ENCODE measurements at places on chromosomes 3 and 15.

- DNase-seq, result no peak
Measured at GRCh38 chr3:88034491-88035275, 24.1 kb downstream of the CGGBP1 start.

DNA sequence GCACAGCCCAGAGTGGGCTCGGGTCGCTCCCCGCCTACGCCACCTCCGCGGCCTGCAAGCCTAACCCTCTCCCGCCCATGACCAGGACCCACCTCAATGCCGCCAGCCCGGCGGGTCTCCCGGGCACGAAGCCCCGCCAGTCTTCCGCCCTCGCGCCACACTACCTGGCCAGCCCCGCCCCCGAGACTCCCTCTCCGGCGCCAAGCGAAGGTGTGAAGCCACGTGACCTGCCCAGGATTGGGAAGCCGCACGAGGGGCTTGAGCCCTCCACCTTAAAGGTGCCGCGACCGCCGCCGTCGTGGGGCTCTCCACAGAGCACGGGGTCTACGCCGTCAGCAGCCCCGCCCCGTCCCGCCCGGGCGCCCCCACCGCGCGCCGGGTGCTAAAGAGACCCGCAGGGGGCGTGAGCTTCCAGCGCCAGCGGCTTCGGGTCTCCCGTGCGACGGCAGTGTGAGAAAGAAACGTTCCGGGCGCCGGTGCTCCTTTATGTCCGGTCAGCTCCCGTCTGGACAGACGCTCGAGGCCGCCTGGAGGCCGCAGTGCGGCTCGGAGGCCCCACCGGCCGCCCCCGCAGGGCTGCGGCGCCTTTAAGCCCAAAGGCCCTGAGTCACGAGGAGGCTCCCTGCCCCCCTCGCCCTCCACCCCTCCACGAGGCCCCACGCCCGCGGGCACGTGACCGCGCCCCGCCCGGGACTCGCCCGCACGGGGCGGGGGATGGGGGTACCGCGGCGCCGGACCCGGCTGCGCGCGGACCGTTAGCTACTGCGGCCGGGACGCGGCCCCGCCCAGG is at the start of gene CPEB1:
Gene CPEB1 (minus strand): TSS at position 319 of the 790 bp plus-strand sequence. CDS start 18,904 bp downstream, outside the sequence.
- peak; percentile 36 for DNase-seq

- DNase-seq, result no peak
Measured at GRCh38 chr3:15634671-15635070, 33.1 kb downstream of the BTD start.

DNA sequence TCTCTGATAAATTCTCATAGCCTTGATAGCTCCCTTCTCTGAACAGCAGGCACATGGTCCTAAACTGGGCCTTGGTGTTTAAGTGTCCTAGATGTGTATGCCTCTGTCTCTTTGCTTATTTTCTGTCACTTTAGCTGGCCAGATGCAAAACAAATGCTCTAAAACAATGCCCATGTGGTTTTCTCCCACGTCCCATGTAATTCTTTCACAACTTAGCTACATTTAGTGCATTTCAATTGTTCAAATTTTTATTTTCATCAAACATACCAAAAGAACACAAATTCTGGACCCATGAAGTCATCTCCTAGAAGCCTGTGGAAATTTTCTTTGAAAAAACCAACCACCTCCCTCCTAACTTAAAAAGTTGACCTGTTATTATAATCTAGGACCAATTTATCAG is 491.3 kb upstream of the AGTR1 start:
- DNase-seq, result no peak

DNA sequence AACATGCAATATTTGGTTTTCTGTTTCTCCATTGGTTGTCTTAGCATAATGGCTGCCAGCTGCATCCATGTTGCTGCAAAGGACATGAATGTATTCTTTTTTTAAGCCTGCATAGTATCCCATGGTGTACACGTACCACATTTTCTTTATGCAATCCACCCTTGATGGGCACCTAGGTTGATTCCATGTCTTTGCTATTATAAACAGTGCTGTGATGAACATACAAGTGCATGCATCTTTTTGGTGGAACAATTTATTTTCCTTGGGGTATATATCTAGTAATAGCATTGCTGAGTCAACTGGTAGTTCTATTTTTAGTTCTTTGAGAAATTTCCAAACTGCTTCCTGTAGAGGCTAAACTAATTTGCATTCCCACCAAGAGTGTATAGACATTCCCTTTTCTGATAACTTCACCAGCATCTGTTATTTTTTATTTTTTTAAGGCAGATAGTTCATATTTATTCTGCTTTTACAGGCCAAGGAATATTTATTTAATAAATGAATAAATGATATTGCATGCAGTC is 62.4 kb upstream of the NPHP3 start:
- no peak for DNase-seq

- no peak for DNase-seq
Measured at GRCh38 chr3:138401834-138402233, 32.6 kb upstream of the ESYT3 start.

- DNase-seq, result peak; percentile 40
Measured at GRCh38 chr15:80309769-80310384, 57.9 kb upstream of the CTXND1 start.

DNA sequence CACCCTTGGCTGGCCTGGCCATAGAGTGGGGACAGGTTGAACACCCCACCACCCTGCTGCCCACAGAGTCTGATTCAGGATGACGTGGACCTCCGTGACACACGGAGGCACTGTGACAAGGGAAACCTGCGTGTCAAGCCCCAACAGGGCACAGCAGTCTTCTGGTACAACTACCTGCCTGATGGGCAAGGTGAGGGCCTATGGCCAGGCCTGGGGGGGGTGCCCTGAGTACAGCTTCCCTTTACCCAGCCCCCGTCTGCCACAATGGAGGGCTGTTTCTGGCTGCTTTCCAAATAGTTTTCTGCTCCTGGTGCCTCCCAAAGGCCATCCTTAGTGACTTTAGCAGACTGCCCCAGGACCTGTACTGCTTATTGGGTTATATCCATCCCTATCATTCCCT is 1.2 kb upstream of the WDR6 start:
- DNase-seq, result no peak

DNA sequence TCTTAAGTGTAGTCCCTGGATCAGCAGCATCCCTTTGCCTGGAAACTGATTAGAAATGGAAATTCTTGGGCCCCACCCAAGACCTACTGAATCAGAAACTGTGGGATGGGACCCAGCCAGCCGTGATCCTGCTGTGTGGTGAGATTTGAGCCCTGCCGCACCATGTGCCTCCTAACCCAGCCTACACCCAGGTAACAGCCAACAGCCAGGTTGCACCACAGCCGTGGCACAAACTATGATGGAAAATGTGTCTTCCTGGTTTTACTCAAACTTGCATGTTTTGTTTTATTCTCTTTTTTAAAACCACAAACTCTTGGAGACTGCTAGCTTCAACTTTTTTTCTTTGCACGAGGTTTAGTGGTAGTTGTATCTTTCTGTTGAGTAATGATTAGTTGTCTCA is 2.6 kb downstream of the LIMD1 start:
- DNase-seq, result no peak

GRCh38 chr15:24054547-24055245 is 367.6 kb upstream of the NDN start:
- DNase-seq, result no peak

DNA sequence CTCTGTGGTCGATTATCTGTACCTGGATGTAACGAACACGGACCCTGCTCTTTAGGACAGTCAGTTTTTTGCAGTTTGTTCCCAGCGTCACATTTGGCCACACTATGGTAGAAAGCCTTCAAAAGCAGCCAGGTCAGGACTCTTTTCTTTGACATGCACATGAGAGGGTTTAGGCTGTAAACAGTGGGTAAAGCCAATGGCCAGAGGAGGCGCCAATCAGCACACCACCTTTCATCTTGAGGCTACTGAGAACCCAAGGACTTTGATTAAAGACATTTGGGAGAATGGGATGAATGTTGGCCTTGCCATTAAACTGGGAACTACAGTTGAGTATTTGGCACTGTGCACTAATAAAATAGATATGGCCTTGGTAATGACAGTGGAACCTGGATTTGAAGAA is 225.9 kb downstream of the OXSM start:
- DNase-seq, result no peak

DNA sequence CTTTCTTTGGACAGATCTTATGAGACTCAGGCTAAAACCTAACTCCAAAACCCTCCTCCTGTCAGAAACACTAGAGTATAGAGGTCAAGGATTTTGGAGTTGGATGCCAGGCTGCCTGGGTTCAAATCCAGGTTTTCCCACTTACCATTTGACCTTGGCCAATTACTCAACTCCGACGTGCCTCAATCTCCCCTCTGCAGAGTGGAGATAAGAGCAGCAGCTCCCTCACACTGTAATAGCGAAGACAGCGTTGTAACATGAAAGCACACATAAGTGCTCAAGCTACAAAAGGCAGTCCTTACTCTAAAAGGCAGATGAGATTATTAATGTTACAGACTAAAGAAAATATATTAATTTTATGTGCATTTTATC is 90.1 kb downstream of the IGF2BP2 start:
- DNase-seq, result no peak

- no peak for DNase-seq
Measured at GRCh38 chr3:23840521-23840920, 34.8 kb downstream of the UBE2E1 start.

- no peak for DNase-seq
Measured at GRCh38 chr3:50423543-50423942, 64.2 kb upstream of the TMEM115 start.

DNA sequence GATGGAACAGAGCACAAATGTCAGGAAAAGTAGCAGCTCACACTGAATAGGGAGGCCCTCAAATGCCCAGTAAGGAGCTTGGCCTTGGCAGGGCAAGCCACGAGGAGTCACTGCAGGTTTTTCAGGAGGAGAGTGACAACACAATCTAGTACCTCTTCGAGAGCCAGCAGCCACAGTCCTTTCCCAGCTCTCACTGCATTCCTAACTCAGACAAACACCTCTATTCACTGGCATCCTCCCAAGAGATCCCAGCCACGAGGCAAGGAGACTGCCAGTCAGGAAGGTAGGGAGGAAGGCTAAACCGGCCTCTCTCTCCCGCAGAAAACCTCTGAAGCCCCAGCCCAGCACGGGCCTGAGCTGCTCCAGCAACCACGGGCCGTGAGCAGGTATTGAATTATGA is 146.0 kb upstream of the SMAD3 start:
- DNase-seq, result no peak

- DNase-seq, result peak; percentile 92
Measured at GRCh38 chr15:90265271-90266060, at the start of gene NGRN. TSS of gene NGRN (plus strand) at chr15:90265672. CDS start at chr15:90265713, 41 bp downstream.

- DNase-seq, result no peak
Measured at GRCh38 chr15:63188247-63188925, 1.0 kb upstream of the RAB8B start.

DNA sequence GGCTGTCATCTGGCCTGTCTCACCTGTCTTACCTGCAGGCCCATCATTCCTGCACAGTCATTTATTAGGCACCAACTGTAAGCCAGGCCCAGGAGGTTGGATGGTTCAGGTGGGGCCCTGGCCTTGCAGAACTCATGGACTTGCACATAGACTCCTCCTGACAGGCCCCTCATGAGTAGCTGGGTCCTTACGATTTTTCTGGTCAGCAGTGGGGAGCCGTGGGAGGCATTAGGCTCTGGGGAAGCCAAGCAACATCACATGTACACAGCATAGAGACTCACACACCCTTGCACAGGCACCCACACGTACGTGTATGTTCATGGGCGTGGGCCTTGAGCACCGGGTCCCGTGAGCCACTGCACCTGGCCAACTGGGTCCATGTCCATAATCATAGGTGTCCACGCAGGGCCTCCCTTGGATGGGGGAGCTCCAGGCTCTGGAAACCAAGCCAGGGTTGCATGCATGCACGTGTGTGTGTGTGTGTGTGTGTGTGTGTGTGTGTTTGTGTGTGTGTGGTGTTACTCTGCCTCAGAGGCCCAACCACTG is 20.3 kb downstream of the CISH start:
- DNase-seq, result no peak

DNA sequence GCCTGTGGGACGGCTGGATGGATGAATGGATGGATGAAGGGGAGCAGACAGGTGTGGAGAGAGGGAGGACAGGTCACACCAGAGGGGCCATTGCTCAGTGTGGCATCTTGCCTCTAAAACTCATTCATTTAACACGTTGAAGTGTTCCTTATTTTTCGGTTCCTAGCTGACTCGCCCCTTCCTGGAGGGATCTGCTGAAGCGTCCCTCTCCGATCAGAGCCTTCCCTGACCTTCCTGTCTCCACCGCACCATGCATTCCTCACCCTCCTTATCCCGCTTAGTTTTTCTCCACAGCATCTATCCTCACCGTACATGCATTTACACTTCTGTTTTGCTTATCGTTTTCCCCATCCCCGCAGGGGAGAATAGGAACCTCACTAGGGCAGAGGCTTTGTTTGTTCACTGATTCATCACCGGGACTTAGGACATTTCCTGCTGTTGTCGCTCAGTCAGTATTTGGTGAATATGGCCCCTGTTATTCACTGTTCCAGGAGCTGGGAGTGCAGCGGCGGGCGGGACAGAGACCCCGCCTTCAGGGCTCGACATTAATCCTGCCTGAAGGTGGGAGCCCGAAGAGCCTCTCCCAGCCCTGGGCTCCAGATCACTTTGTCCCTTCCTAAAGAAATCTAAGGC is 32.0 kb downstream of the FOXL2 start:
- no peak for DNase-seq

- peak; percentile 59 for DNase-seq
Measured at GRCh38 chr15:40150163-40150925, 10.5 kb upstream of the BUB1B start.

DNA sequence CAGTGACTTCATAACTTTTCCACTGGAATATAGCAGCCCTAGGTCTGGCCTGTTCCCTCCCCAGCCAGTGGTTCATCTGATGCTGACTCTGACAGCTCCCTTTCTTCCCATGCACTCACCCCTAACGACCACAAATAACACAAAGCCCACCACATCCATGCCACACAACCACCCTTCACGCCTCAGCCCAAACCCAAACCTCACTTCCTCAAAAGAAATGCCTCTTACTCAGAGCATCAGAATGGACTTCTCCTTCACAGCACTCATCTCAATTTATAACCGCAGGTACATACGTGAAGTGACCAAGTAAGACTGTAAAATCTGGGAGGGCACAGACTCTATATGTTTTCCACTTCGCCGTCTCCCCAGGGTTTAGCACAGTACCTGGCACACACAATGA is 1.1 kb downstream of the RBSN start:
- DNase-seq, result no peak

GRCh38 chr15:90305932-90306331 is 40.5 kb downstream of the NGRN start:
- no peak for DNase-seq

GRCh38 chr3:98982351-98982750 is 80.9 kb upstream of the DCBLD2 start:
- DNase-seq, result no peak

Measured in foreskin melanocyte (primary cell).